ENCODE measurements at places on chromosomes 4 and X.
A peak's percentile ranks its signal among the peaks of the same experiment; 100 is the strongest.

DNA sequence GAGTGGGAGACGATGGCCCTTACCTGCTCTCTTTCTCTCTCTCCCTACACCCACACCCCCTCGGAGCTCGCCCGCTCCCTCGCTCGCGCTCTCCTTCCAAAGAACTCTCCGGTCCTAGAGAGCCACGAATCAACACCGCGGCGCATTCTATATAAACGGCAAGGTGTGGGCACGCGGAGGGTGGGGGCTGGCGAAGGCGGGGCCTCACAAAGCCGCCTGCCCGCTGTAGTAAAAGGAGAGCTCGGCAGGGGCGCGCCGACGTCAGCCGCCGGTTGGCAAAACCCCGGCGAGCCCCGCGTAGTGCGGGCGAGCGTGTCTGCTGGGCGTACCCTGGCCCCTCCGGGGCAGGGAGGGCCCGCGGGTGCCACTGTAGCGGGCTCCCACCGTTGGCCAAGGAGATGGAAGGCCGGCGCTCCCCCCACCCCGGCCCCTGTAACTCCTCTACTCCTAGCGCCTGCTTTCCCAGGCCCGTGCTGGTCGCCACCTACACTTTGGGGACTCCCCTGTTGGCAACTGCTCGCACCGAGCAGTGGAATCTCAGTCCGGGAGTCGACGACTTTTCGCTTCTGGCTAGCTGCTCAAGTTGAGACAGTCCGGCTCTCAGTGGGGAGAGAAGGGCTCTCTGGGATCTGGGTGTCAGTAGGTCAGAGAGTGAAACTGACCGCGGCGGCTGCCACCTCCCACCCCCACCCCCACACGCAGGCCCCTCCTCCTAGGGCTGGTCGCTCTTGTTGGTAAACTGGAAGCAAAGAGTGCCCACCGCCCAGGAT, 325.5 kb upstream of the F9 start:
- peak; percentile 50 for DNase-seq

DNA sequence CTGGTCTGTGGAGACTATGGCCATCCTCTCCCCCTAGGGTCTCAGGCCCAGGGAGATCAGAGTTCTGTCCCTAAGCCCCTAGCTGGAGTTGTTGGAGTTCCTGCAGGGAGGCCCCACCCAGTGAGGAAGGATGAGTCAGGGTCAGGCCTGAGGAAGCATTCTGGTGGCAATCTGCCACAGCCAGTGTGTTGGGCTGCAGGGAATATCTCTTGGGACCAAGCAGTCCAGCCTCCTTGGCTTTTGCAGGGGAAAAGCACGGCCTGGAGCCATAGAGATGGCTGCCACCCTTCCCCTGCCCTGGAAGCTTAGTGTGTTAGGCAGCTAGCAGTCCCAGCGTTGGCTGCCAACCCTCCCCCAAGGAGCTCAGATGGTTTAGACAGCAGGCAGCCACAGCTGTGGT, 202.4 kb downstream of the RTL9 start:
- DNase-seq: no peak

- DNase-seq: no peak
These were observed 18.9 kb upstream of the CXCL8 start for GRCh38 chr4:73721435-73721834.

GRCh38 chr4:109921384-109921808, 8.7 kb downstream of the EGF start:
- DNase-seq: no peak

DNA sequence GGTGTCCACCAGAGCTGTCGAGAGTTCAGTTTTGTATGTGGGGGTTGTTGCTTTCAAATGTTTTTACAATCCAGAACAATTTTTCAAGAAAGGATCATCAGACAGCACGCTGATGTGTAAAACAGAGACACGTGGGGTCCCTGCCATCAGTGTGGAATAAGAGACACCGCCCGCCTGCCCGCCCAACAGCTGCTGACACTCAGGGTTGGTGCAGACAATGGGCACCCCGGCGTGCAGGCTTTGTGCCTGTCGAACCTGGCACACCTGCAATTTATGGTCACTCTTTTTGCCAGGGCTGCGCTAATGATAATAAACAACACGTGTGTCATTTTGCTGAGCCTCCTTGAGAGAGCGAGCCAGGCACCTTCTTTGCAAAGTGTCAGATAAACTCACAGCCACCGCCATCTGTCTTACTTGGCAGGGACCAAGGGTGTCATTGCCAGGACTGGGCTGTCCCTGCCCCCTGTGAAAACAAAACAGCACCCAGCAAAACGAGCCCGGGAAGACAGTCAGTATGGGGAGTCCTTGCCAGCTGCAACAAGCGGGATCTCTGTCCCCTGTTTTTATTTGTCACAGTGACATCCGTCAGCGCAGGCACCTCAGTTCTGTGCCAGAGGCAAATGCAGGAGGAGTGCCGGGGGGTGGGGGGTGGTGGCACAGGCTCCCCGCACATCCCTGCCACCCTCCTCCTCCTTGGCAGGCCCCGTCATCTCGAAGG, 69.1 kb downstream of the PSAPL1 start:
- DNase-seq: peak; percentile 47

DNA sequence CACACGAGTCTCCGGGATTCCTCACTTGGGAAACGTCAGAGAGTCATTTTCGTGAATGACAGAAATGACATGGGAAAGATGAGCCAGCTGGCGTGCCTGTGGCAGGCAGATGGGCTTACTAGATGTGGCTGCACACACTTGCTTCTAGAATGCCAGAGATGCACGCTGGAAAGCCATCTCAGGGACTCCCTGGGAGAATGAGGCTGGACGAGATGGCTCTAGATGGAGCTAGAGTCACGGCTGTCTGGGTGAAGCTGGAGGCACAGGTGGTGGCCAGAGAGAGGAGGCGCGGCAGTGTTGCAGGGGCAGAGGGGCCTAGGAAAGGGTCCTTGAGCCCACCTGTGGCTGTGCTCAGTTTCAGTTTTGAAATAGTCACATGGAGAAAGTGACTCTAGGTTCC, 26.0 kb downstream of the TKTL1 start:
- DNase-seq: no peak

GRCh38 chrX:134377537-134377936, 82.4 kb upstream of the HPRT1 start:
- peak; percentile 20 for DNase-seq

GRCh38 chrX:101385795-101386541, at the start of gene BTK:
BTK (minus strand) TSS chrX:101386191; CDS start chrX:101375284, 10,907 bp downstream.
- no peak for DNase-seq

- DNase-seq: no peak
These were observed 38.1 kb downstream of the LAMTOR3 start for GRCh38 chr4:99856166-99856565.

- DNase-seq: no peak
These were observed 188.8 kb downstream of the GPAT3 start for GRCh38 chr4:83724485-83725335.

DNA sequence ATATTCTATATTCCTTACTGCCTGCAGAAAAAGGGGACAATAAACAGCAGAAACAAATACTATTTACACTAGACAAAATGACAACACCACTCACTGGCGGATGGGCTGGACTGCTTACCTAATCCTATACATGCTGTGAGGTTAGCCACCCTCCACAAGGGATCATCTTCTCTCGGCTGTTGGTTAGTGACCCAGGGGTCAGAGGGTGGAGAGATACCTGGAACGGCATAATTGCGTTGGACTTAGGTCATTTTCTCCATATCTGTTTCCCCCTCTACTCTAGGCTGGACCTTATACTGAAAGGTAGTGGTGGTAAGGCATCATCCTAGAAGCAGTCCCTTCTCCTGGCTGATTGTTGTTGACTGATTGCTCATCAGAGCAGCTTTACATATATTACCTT, 286.8 kb upstream of the UGT8 start:
- DNase-seq: no peak

DNA sequence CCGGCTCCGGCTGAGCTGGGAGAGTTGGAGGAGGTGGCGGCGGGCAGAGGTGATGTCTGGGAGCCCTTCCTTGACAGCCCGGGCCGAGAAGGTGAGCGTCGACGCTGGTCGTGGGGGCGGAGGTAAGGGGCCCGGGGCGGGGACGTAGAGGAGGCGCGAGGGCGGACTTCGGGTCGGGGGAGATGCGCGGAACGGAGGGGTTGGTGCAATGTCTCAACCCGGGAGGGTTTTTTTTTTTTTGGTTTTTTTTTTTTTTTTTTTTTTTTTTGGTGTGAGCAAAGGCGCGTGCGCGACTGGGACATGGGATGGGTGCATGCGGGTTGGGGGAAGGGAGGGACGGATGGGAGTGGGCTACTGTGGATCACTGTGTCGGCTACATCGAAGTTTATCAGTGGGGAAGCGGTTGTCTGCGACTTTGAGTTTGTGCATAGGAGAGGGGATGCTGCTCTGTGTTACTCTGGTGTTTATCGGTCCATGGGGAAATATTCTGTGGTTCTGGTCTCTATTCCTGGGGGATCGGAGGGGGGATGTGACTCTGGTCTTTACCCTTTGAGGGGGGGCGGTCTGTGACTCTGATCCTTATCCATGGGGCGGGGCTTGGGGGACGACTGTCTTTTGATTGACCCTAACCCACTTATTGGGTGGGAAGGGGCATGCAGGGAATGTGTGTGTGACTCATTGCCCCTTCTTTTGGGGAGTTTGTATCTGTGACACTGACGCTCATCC, 537 bp downstream of the RBM10 start:
- no peak for DNase-seq

GRCh38 chr4:40980318-40980883, 230.6 kb downstream of the NSUN7 start:
- no peak for DNase-seq

GRCh38 chrX:72117636-72118210, 14.0 kb downstream of the RTL5 start:
- no peak for DNase-seq

- DNase-seq: no peak
These were observed 671.6 kb downstream of the GRXCR1 start for GRCh38 chr4:43564107-43564506.

DNA sequence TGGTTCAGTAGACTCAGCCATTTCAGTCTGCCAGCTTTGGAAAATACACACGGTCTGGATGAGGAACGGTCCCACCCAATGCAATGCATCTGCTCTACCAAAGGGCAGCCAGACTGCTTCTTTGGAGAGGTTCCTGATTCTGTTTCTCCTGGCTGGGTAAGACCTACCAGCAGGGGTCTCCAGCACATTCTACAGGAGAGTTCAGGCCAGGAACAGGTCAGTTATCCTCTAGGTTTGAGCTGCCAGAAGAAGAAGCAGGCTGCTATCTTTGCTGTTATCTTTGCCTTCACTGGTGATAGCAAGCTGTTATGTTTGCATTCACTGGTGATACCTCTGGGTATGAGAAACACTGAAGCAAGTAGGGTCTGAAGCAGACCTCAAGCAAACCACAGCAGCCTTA, 45.5 kb upstream of the PBDC1 start:
- DNase-seq: no peak

DNA sequence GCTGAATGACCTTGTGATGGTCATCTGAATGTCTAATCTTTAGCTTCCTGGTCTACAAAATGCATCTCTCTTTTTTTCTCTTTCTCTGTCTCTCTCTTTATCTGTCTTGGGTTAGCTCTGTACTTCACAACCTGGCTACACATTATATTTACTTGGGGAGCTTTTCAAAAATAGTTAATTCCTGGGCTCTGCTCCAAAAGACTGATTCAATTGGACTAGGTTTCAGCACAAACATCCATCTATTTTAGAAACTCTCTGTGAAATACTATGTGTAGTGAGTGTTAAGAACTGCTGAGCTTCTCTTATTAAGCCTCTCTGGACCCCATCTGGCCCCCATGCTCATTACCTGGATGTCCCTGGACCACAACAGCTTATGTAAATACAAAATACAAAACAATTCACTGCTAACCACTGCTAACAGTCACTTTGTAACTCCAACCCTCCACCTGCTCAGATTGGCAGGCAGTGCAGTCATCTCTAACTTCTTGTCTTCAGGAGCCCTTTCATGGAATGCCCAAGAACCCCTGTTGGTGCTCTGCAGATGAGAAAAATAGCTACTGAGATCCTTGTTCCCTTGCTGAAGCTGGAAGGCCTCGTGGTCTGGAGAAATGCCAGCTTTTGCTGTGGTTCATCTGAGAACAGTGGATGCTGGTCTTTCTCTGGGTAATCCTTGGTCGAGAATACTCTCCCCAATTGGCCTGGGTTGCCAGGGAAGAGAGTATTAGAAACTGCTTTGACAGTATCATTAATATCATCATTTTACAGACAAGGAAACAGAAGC, 14.8 kb upstream of the BOD1L1 start:
- no peak for DNase-seq

- DNase-seq: no peak
These were observed 774.0 kb upstream of the POU3F4 start for GRCh38 chrX:82734140-82734539.

DNA sequence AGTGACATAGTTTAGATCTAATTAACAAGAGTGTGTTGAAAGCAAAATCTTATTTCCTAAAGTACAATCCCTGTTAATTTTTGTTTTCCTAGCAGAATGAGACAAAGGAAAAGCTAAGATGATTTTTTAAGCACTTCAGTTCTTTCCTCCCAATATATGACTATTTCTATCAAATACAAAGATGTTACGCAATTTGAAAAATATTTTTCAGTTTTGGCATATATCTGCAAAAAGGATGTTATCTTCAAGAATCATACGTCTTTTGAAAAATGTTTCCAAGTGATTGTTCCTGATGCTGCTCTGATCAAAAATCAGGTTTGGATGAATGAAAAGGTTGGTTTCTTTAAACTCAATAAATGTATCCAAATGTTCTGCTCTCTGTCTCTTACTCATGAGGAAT, 486.7 kb upstream of the CPEB2 start:
- no peak for DNase-seq

DNA sequence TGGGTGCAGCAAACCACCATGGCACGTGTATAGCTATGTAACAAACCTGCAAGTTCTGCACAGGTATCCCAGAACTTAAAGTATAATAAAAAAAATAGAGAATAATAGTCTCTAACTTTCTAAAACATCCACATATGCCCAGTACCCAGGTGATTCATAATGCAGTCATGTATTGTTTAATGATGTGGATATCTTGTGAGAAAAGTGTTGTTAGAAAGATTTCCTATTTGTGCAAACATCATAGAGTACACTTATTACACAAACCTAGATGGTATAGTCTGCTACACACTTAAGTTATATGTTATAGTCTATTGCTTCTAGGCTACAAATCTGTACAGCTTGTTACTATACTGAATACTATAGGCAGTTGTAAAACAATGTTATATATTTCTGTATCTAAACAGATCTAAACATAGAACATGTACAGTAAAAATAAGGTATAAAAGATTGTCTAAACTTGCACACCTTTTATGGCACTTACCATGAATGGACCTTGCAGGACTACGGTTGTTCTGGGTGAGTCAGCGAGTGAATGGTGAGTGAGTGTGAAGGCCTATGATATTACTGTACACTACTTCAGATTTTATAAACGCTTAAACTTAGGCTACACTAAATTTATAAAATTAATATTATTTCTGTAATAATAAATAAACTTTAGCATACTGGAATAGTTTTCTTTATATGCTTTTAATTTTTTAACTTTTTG, 232.2 kb upstream of the SLIT2 start:
- DNase-seq: no peak

DNA sequence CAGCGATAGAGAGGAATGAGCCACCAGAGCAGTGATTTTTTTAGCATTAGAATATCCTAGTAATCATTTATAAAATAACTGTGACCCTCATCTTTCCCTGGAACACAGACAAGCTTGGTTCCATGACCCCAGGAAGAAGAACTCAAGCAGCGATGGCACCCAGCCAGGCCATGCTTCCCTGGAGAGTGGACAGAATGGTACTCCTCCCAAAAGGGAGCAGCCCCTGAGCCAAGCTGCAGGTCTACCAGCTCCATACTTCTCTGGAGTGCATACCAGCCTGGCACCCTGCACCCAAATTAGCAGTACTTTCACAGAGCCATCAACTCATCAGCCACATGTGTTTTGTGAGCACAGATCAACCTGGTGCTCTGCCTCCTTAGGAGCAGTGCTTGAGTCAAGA, 310.9 kb upstream of the PCDH10 start:
- DNase-seq: no peak
